ENCODE measurements at places on chromosomes 3 and 15.

DNA sequence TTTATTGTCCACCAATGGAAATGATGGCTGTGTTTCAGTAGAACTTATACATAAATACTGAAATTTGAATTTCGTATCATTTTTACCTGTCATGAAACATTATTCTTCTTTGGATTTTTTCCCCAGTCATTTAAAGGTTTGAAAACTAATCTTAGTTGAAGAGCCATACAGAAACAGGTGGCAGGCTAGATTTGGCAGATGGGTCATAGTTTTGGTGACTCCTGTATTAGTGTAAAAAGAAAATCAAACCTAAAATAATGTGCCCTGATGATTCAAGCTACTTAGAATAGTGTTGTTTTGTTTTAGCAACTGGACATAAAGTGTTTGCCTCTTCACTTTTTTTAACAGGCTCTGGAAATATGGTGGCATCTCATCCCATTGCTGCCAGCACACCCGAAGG is 68.9 kb downstream of the SIDT1 start:
- no peak for DNase-seq

GRCh38 chr3:120407508-120408287 is 43.1 kb downstream of the FSTL1 start:
- no peak for DNase-seq

- no peak for DNase-seq
Measured at GRCh38 chr3:174387736-174388135, 471.4 kb upstream of the NAALADL2 start.

GRCh38 chr15:25600751-25601150 is 161.9 kb upstream of the UBE3A start:
- DNase-seq = no peak

DNA sequence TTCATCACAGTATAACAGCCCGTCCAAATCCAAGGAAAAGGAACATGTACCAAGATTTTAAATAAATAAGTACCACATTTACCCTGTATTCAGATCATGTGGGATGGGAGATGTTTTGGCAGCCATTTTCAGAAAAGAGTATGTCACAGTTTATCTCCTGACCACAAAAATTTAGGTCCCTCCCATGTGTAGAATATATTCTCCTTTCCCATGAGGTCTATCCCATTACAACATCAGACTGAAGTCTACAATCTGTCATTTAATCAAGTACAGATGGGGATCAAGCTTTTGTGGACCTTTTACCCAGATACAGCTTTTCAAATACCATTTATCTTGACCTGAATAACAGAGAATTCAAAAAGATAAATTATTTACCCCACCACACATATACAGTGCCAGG is 444.5 kb downstream of the PLOD2 start:
- DNase-seq = no peak

GRCh38 chr15:68057758-68058157 is 3.6 kb downstream of the PIAS1 start:
- no peak for DNase-seq

DNA sequence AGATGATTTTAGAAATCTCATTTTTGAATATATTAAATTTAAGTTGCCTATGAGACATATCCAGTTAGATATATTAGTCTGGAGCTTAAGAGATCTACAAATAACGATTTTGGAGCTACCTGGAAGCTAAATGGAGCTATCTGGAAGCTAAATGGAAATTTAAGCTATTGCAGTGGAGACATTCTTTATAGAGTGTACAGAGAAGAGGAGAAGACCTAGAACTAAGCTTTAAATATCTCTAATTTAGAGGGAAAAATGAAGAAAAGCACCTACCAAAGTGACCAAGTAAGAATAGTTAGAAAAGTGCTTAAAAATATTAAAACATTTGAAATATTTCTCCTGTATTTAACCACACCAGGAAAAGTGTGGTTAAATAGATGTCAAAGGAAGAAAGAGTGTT is 28.3 kb downstream of the SPESP1 start:
- no peak for DNase-seq

DNA sequence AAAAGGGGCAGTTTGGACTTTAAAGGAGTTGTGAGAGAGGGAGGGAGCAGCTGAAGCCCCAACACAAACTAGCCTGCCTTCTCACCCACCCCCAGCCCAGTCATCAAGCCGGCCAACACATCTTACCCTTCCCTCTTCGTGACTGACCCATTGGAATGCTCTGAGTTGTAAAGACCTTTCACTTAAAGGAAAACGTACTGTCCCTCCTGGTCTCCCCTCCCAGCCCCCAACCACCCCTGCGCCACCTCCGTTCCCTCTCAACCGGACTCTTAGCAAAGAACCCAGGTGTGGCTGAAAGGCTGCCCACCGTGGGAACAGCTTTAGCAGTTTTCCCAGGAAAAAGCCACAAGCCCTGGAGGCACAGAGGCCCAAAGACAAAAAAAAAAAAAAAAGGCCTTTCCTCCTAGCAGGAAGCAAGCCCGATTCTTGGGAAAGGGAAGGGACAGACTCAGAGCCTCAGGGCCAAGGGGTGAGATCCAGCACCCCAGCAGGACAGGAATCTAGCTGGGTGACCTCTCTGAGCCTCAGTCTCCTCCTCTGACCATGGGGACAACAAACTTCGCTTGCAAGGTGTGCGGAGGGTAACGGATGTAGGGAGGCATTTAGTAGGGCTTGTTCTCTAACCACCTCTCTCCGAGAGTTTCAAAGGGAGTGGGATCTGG is 2.4 kb downstream of the CYP11A1 start:
- no peak for DNase-seq

- no peak for DNase-seq
Measured at GRCh38 chr3:22569570-22569969, 633.6 kb upstream of the UBE2E2 start.

GRCh38 chr3:10986592-10986991 is 6.0 kb upstream of the SLC6A1 start:
- no peak for DNase-seq

- no peak for DNase-seq
Measured at GRCh38 chr3:55486101-55486856, 827 bp downstream of the WNT5A start.

DNA sequence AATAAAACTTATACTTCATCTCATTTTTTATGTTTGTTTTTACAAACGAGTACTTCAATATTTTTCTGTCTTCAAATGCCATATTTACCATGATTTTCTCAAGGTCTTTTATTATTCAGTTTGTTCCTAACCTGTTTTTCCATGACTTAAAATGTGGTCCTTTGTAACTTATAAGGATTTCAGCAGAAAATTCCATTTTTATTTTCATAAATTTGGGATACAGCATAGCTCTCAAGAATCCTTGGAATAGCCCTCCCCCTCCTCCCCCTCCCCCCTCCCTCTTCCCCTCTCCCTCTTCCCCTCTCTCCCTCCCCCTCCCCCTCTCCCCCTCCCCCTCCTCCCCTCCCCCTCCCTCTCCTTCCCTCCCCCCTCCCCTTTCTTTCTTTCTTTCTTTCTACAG is 14.9 kb upstream of the STX19 start:
- no peak for DNase-seq

GRCh38 chr3:126253072-126253471 is 72.7 kb upstream of the ALDH1L1 start:
- DNase-seq = no peak

DNA sequence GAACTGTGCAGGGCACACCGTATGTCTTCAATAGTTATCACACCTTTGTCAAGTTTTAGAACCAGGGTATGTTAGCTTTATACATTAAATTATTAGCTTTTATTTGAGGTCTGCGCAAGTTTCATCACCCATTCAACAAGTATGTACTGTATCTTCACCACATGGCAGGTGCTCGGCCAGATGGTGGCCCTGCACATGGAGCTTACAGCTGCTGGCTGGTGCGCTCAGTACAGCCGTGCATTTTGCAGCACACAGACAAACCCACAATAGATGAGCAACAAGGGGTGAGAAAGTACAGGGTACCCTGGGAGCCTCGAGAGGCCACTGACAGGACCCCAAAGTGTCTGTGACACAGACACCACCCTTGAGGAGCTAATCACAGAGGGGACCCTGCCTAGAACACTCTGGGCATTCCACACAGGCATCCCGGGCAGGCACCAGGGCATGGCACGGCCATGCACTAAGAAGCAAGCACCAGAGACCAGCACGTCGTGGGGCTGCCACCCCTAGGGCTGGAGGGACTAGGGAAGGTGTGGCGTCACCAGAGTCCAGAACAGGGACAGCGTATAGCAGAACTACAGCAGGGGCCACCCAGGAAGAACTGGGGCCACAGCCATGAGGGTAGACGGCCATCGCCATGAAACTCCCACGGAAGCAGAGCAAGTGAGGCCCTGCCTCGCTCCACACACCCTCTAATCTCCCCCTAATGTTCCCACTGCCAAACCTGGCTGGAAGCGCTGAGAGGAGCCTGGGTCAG is 27.4 kb downstream of the ZXDC start:
- DNase-seq = no peak

- no peak for DNase-seq
Measured at GRCh38 chr15:31272558-31273257, 53.9 kb upstream of the KLF13 start.

GRCh38 chr3:49668414-49668797 is 5.7 kb upstream of the APEH start:
- no peak for DNase-seq

DNA sequence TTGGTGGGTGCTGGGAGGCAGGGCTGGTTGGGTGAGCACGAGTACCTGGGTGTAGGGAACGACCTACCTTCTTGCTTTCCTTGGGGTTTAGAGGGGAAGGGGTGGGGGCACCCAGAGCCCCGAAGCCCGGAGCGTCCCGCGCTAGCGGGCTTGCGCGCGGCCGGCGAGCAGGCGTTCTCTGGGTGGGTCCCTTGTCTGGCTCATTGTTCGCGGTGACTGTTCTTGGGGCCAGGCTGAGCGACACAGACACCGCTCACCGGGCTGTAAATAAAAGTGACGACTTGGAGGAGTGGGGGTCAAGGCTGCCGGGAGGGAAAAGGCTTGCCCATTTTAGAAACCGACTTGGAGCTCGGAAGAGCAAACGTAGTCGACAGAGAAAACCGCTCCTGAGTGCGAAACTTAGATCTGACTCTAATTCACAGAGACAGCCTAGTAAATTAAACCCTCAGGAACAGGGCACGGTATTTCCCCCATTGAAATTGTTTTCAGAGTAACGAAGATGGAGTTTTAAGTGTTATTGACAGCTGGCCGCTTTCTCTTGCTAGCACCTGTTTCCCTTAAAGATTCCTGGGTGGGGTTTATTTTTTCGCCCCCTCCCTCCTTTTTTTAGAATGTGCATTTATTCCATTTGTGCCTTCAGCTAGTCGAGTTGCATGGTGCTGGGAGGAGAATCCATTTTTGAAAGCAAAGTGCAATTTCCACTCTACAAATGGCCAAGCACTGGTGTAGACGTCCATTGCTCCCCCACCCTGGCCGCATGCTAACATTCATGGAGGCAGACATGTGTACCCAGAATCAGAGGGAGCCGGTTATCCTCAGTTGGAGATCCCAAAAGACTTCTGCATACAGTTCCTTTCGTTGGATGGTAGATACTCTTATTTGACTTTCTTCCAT is 532.1 kb upstream of the SEMA6D start:
- no peak for DNase-seq

DNA sequence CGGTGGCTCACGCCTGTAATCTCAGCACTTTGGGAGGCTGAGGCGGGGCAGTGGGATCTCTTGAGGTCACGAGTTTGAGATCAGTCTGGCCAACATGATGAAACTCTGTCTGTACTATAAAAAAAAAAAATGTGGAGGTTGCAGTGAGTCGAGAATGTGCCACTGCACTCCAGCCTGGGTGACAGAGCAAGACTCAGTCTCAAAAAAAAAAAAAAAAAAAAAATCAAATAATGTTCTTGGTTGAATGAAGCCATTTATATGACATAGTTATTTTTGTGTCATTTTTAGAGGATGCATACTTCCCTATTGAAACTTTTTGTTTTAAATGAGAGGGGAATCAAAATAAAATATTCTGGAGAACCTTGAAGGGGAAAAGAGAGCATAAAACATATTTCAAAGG is 3.1 kb downstream of the HMCES start:
- no peak for DNase-seq

DNA sequence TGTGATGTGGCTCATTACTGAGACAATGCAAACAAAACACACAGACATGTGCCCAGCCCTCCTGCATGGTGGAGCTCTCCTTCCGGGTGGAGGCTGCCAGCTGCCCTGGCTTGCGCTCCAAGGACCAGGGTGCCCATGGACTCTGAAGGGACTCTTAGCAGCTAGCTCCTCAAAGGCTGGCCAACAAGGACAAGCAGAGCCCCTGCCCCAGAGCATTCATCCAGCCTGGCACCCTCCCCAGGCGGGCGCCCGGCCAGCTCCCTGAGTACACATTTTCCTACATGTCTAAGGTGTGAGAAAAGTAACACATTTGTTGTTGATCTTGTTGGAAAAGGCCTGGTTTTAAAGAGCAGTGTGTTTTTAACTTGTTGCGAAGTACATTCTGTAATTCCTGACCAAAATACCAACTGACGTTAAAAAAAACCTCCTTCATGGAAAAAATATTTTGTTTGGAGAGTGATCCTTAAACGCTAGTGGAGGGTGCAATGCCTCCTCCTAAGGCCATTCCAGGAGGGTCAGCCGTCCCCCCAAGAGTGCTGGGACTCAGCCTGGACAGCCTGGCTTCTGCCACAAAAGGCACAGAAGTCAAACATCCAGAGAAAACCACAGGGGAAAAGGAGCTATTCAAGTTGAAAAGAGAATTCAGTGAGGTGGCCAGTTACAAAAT is 86.9 kb downstream of the KLF15 start:
- no peak for DNase-seq

DNA sequence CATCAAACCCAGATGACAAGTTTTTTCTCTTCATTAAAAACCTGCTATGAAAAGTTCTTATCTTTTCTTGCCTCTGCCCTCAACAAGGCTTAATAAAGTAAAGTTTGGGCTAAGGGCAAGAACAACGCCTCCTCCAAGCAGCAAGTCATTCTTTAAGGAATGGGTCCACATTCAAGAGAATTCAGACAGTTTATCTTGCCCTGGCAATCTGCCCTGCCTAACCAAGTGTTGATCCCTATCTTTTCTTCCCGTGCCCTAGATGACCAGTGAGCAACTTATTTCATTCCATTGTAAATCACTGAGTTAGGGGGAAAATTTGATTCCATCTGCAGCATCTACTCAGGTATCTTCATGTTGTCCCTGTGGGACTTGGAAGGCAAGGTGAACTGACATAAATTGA is 370.3 kb upstream of the DPPA4 start:
- no peak for DNase-seq

DNA sequence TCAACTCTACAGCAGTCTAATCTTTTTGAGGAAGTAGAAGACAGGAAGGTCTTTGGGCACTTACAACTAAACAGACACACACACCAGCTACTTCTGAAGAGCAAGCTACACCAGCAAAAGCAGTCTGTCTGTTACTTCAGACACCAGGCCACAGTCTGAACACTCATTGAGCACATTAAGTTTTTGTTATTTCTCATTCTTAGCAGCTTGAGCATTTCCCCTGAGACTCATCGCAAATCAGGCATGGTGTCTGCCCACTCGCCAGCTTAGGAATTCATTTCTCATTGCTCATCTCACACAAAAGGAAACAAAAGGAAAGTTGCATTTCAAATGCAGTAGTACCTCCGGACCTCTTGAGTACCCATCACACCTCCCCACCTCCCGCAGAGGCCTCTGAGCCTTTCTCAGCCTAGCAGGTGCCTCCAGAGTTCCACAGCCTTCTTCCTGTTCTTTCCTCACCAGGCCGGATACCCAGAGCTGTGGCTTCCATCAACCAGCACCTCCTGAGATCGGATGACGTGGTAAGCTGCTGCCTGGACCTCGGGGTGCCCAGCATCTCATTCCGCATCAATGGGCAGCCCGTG is 302.0 kb downstream of the RYR3 start:
- DNase-seq = no peak

- DNase-seq = no peak
Measured at GRCh38 chr3:115792206-115792955, 169.1 kb downstream of the GAP43 start.

GRCh38 chr3:179710079-179710478 is 57.2 kb downstream of the USP13 start:
- DNase-seq = no peak
